ENCODE measurements at places on chromosomes 4 and X. TPM values are rescaled to one million over a fixed set of nuclear protein-coding genes. Genes with fewer than 3 reads are reported as not detected.

- H3K27me3 ChIP-seq: peaks cover 23% of the 10 kb centered on the region
- no peak for DNase-seq
- H3K27ac ChIP-seq: no peak overlapping the region
- H3K4me1 ChIP-seq: peaks cover 39% of the 10 kb centered on the region
Measured at GRCh38 chr4:38859501-38859900, 2.9 kb upstream of the TLR6 start.

- H3K36me3 ChIP-seq: no peaks in the 10 kb centered on the region
- peaks cover 67% of the 10 kb centered on the region for H3K4me1 ChIP-seq
- H3K27ac ChIP-seq: peak overlapping the region; percentile 61
- H3K4me3 ChIP-seq: no peak overlapping the region
- no peaks in the 10 kb centered on the region for H3K27me3 ChIP-seq
Measured at GRCh38 chr4:7783541-7783940, 156.1 kb downstream of the AFAP1 start.

GRCh38 chr4:26613237-26613636 lies 29.4 kb downstream of the TBC1D19 start:
- peaks cover 6% of the 10 kb centered on the region for H3K4me1 ChIP-seq
- H3K27ac ChIP-seq: no peak overlapping the region
- no peaks in the 10 kb centered on the region for H3K27me3 ChIP-seq
- no peak for DNase-seq

GRCh38 chr4:151415978-151416377 lies 7.0 kb downstream of the FHIP1A start:
- no peaks in the 10 kb centered on the region for H3K36me3 ChIP-seq
- H3K27ac ChIP-seq: no peak overlapping the region
- no peak overlapping the region for H3K4me3 ChIP-seq
- no peak for DNase-seq
- peaks cover 12% of the 10 kb centered on the region for H3K27me3 ChIP-seq
- H3K4me1 ChIP-seq: no peaks in the 10 kb centered on the region

DNA sequence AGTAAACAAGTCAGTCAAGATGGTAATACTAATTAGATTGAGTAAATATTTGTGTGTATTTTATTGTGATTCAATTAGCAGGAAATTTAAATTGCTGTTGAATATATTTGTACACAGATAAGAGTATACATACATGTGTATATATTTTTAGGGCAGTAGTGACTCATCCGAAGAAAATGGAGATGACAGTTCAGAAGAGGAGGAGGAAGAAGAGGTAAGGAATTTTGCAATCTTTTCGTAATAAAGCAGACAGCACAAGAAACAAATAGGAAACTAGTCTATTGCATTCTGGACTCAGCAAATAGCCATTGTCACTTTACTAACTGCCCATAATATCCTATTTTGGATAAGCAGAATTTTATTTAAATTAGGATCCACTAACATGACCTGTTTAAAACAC lies 6.6 kb downstream of the IBSP start:
- no peak overlapping the region for H3K4me3 ChIP-seq
- H3K36me3 ChIP-seq: no peaks in the 10 kb centered on the region
- DNase-seq: no peak
- no peak overlapping the region for H3K27ac ChIP-seq
- H3K27me3 ChIP-seq: peaks cover 1% of the 10 kb centered on the region

GRCh38 chrX:123173833-123174232 lies 10.2 kb upstream of the GRIA3 start:
- H3K27ac ChIP-seq: no peak overlapping the region
- no peaks in the 10 kb centered on the region for H3K27me3 ChIP-seq
- no peaks in the 10 kb centered on the region for H3K36me3 ChIP-seq
- H3K4me3 ChIP-seq: no peak overlapping the region
- no peaks in the 10 kb centered on the region for H3K4me1 ChIP-seq

GRCh38 chr4:82951196-82951595 lies 50.7 kb downstream of the THAP9 start:
- no peak for DNase-seq
- no peak overlapping the region for H3K27ac ChIP-seq
- H3K4me3 ChIP-seq: no peak overlapping the region
- H3K27me3 ChIP-seq: no peaks in the 10 kb centered on the region

GRCh38 chrX:65196758-65197360 lies 220.6 kb upstream of the ZC4H2 start:
- H3K4me3 ChIP-seq: no peak overlapping the region
- H3K4me1 ChIP-seq: no peaks in the 10 kb centered on the region
- H3K27ac ChIP-seq: no peak overlapping the region
- DNase-seq: no peak
- H3K27me3 ChIP-seq: no peaks in the 10 kb centered on the region

DNA sequence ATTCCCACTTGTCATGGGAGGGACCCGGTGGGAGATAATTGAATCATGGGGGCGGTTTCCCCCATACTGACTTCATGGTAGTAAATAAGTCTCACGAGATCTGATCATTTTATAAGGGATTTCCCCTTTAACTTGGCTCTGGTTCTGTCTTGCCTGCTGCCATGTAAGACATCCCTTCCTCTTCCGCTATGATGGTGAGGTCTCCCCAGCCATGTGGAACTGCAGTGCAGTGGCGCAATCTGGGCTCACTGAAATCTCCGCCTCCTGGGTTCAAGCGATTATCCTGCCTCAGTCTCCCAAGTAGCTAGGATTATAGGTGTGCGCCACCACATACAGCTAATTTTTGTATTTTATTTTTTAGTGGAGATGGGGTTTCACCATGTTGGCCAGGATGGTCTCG lies 2.9 kb downstream of the HPGDS start:
- DNase-seq: peak; percentile 25
- peak overlapping the region; percentile 83 for H3K27ac ChIP-seq
- no peaks in the 10 kb centered on the region for H3K36me3 ChIP-seq

- peaks cover 2% of the 10 kb centered on the region for H3K4me1 ChIP-seq
- H3K27ac ChIP-seq: no peak overlapping the region
- DNase-seq: no peak
- H3K27me3 ChIP-seq: no peaks in the 10 kb centered on the region
Measured at GRCh38 chrX:44228621-44229020, 114.9 kb downstream of the EFHC2 start.

DNA sequence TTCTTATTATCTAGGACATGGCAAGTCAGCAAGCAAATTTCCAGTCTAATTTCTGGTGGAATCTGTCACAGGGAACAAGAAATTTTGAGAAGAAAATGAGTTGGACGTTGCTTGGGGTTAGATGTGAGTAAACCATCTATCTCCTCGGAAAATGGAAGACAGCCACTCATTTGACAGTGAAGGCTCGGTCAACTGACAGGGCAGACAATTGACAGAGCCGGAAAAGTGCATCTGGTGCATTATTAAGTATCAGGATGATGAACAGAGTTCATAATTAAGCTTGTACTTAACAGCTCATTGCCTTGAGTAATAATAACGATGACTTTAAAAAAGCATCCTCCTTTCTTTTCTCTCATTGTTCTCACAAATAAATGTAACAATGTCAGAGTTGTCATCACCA lies 168.4 kb downstream of the MAD2L1 start:
- DNase-seq: no peak
- H3K4me3 ChIP-seq: no peak overlapping the region
- no peaks in the 10 kb centered on the region for H3K27me3 ChIP-seq
- H3K27ac ChIP-seq: no peak overlapping the region
- no peaks in the 10 kb centered on the region for H3K36me3 ChIP-seq

GRCh38 chr4:156583265-156583664 lies 388.3 kb downstream of the PDGFC start:
- no peaks in the 10 kb centered on the region for H3K36me3 ChIP-seq
- no peak for DNase-seq
- H3K27me3 ChIP-seq: no peaks in the 10 kb centered on the region
- H3K4me1 ChIP-seq: no peaks in the 10 kb centered on the region

DNA sequence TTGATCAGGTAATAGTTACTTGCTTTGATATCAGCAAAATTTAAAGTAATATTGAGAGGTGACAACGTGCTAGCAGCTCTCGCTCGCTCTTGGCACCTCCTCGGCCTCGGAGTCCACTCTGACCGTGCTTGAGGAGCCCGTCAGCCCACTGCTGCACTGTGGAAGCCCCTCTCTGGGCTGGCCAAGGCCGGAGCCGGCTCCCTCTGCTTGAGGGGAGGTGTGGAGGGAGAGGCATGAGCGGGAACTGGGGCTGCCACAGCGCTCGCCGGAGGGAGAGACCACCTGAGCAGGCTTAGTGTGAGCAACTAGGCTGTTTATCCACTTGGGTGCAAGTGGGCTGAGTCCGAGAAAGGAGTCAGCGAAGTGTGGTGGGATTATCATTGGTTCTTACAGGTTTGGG lies 455.7 kb upstream of the PCDH7 start:
- DNase-seq: no peak
- no peak overlapping the region for H3K4me3 ChIP-seq

GRCh38 chrX:120795301-120795700 lies 80.4 kb downstream of the CT47B1 start:
- no peak overlapping the region for H3K27ac ChIP-seq
- no peaks in the 10 kb centered on the region for H3K27me3 ChIP-seq
- peaks cover 30% of the 10 kb centered on the region for H3K4me1 ChIP-seq
- no peak overlapping the region for H3K4me3 ChIP-seq
- H3K36me3 ChIP-seq: no peaks in the 10 kb centered on the region
- DNase-seq: no peak

DNA sequence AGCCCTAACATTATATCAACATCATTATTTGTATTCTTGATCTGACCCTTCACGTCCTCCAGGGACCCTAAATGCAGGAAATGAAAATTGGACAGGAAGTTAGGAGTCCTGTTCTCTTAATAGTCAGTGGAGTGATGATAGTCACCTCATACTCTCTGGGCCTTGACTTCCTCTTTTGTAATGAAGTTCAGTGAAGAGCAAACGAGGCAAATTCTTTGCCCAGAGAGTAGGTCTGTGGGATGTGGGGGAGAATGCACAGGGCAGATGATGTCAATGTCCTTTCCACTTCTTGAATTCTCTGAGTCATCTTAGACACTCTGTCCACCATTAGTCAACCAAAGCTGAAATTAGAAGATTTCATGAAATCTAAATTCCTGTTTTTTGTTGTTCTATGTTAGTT lies 17.1 kb upstream of the GPRIN3 start:
- peak overlapping the region; percentile 0 for H3K27ac ChIP-seq
- DNase-seq: no peak
- no peaks in the 10 kb centered on the region for H3K27me3 ChIP-seq
- H3K4me1 ChIP-seq: peaks cover 20% of the 10 kb centered on the region
- H3K36me3 ChIP-seq: peaks cover 4% of the 10 kb centered on the region

DNA sequence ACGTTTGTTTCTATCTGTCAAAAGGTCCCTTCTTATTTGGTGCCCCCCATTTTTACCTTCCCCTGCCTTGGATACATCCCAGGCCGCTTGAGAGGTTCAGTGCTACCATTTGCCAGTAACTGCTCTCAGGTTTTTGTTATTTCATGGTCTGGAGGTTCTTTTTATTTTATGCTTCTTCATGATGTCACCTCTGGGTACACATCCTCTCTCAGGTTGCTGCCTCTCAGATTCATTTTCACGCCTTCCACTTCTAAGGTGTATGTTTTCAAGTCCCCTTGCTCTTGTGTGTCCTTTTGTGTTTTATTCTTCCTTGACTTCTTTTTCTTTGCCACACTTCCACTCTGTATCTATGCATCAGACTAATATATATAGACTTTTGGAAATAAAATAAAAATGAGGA lies 640.1 kb upstream of the AADAT start:
- H3K27me3 ChIP-seq: no peaks in the 10 kb centered on the region

DNA sequence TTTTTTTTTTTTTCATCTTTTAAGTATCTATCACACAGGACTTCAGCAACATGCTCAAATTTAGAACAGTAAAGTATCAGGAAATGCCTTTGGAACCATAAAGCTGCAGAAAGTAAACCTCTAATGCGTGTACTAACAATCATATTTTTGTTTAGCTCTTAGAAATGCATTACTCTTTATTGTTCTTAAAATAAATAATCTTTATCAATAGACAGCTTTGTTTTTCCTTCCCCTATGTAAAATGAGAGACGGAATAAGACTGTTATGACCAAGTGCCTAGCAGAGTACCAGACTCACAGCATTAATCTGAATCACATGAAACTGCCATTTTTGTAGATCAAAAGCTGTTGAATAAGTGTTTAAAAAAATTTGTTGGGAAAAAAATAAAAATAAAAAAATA lies 50.5 kb upstream of the COL25A1 start:
- DNase-seq: no peak
- H3K4me3 ChIP-seq: no peak overlapping the region
- no peak overlapping the region for H3K27ac ChIP-seq

DNA sequence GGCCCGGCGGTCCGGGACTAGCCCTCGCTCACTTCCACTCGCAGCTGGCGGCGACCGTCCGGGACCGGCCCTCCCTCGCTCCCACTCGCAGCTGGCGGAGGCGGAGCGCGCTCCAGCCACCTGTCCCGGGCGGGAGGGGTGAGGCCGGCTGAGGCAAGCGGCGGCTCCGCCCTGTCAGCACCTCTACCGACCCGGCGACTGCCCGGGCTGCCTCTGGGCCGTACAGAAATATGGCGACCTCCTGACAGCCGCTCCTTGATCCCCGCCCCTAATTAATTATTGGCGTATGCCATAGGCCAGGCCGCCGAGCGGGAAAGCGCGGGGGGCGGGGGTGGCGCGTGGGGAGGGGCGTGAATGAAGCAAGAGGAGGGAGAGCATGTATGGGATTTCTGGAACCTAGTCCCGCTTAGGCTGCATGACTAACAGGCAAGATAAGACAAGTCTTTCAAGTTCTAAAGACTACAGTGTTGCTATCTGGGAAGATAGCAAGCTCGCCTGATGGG lies at the start of gene MORC4:
Gene MORC4, minus strand, starts transcription at position 200 of the 503 bp plus-strand sequence. CDS start 243 bp downstream, outside the sequence.
- H3K27ac ChIP-seq: no peak within 1 kb of the TSS
- H3K27me3 ChIP-seq: no peaks in the 10 kb centered on the region
- no peaks in the 10 kb centered on the region for H3K36me3 ChIP-seq
- DNase-seq: peak; percentile 61

The PROM1 gene
- not detected for total RNA-seq

The PABPC4L gene
- total RNA-seq: not detected

The TNIP3 gene
- total RNA-seq: 1.6 TPM

The APLN gene
- total RNA-seq: 0.15 TPM

The MAGEB1 gene
- not detected for total RNA-seq

The MPC1L gene
- total RNA-seq: not detected

The BRS3 gene
- total RNA-seq: not detected

The DDIT4L gene
- total RNA-seq: 1.3 TPM

The TMEM144 gene
- total RNA-seq: not detected

The TCP11X1 gene
- total RNA-seq: not detected

The CTAG1A gene
- not detected for total RNA-seq

The PNMA3 gene
- 3.3 TPM for total RNA-seq

Measured in activated CD4-positive, alpha-beta memory T cell treated with anti-CD3 and anti-CD28 coated beads, Interleukin-2, amount 10 ng/mL, durations not matched to agents 7 days and 5 days (primary cell).